ENCODE measurements at places on chromosomes 7 and 10.

GRCh38 chr7:132317701-132318351, 258.4 kb downstream of the PLXNA4 start:
- no peak for DNase-seq

- DNase-seq, result no peak
These were observed 44.2 kb upstream of the PCBD1 start for GRCh38 chr10:70932392-70933196.

GRCh38 chr7:103573479-103574058, 127.6 kb upstream of the SLC26A5 start:
- DNase-seq, result peak; percentile 18

DNA sequence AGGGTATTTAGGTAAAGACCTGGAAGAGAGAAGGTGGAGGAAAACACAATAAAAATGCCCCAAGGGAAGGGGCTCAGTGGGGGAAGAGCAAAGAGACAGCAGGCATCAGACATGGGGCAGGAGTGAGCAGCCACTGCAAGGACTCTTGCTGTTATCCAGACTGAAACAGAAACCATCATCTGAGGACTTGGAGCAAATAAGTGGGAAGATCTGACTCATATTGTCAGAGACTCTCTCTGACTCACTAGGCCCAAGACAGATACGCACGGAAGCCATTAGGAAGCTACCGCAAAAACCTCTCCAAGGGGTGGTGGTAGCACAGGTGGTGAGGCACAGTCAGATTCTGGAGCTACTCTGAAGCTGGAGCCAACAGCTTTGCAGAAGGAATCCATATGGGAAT, 110.7 kb downstream of the RNF32 start:
- peak; percentile 42 for DNase-seq

GRCh38 chr7:96216373-96216772, 105.5 kb downstream of the SLC25A13 start:
- DNase-seq, result no peak

GRCh38 chr7:24714676-24715010, 42.6 kb downstream of the GSDME start:
- DNase-seq, result no peak

DNA sequence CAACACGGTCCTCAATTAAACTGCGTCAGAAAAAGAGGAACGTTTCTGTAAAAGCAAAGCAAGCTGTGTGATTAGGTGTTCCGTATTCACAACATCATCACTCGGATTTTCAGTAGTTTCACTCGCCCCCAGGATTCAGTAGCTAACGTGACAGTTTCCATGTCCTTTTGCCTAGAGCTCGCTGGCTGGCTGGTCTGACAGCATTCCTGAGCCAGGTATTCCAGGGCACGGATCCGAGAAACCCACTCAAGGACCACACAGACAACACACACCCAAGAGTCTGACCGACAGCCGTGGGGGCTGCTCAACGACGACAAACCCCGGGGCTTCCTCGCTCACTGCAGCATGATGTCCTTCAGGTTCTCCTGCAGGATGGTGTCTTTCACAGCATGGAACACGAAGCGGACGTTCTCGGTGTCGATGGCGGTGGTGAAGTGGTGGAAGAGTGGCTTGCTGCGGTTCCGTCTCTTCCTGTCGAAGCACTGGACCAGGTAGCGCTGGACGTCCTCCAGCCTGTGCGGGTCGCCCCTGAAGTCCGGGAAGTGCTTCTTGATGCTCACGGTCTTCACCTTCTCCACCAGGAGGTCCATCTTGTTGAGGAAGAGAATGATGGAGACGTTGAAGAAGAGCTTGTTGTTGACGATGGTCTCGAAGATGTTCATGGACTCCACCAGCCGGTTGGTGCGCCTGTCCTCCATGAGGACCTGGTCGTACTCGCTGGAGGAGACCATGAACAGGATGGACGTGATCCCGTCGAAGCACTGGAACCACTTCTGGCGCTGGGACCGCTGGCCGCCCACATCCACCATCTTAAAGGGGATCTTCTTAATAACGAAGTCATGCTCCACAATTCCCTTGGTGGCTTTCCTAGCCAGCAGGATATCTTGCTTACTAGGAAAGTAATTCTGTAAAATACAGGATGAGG, 43.1 kb downstream of the AMZ1 start:
- no peak for DNase-seq

DNA sequence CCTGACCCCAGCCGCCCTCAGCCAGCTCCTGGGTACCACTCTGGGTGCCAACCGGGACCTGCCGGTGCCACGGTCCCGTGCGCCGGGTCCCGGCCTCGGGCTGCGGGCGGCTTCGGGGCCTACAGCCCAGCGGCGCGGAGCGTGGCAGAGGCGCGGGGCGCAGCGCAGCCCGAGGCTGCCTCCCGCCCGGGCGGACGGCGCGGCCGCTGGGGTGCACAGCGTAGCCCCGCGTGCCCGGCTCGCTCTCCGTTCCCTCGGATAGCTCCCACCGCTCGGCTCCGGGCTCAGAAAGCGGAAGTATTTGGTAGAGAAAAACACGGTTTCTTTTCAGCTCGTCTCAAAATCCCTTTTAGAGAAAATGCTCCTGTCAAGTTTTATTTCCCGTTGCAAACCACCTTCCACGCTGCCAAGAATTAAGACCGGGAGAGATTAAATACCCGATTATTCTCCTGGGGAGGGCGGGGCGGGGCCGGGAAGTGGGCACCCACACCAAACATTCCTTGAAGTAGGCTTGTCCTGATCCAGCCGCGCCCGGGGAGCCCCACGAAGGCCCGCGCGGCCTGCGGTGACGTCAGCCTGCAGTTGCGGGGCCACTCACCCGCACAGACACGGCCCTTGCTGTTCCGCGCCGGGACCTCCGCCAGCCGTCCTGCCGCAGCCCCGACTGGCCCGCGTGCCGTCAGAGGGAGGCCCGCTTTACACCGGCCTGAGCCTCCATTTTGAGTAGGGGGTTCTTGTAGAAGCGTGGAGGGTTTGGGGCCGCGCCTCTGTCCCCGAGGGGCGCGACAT, 7.2 kb downstream of the HOXA13 start:
- DNase-seq, result no peak

GRCh38 chr7:44073664-44074348, 8.4 kb upstream of the PGAM2 start:
- no peak for DNase-seq

DNA sequence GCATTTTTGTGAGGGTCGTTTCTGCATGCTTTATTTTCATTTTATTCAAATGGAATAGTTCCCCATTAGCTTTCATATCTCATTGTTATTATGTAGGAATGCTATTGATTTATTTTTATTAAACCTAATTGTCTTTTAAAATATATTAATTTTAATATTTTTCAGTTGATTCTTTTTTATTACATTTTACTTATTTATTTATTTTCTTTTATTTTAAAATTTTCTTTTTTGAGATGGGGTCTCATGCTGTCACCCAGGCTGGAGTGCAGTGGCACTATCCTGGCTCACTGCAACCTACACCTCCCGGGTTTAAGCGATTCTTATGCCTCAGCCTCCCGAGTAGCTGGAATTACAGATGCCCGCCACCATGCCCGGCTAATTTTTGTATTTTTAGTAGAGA, 7.4 kb upstream of the STK17A start:
- no peak for DNase-seq

GRCh38 chr10:110664483-110665420, 20.6 kb downstream of the RBM20 start:
- peak; percentile 76 for DNase-seq

- no peak for DNase-seq
These were observed 10.6 kb downstream of the ZC3HC1 start for GRCh38 chr7:130040576-130040975.

DNA sequence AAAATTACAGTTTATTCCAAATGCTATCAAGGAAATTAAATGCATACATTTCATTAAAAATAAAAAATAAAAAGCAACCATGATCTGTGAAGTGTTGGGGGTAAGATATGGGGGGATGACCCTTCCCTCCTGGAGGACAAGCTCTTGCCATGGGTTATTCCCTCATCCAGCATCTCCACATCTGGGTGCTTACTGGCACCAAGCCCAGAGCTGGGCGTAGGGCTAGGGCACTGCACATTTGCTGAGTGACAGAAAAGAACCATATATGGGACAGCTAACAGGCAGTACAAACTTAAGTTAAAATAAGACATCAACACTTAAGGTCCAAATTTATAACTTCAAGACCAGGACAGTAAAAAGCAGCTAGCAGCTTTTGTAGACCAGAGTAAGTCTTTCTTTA, 10.2 kb downstream of the CCDC6 start:
- DNase-seq, result no peak

DNA sequence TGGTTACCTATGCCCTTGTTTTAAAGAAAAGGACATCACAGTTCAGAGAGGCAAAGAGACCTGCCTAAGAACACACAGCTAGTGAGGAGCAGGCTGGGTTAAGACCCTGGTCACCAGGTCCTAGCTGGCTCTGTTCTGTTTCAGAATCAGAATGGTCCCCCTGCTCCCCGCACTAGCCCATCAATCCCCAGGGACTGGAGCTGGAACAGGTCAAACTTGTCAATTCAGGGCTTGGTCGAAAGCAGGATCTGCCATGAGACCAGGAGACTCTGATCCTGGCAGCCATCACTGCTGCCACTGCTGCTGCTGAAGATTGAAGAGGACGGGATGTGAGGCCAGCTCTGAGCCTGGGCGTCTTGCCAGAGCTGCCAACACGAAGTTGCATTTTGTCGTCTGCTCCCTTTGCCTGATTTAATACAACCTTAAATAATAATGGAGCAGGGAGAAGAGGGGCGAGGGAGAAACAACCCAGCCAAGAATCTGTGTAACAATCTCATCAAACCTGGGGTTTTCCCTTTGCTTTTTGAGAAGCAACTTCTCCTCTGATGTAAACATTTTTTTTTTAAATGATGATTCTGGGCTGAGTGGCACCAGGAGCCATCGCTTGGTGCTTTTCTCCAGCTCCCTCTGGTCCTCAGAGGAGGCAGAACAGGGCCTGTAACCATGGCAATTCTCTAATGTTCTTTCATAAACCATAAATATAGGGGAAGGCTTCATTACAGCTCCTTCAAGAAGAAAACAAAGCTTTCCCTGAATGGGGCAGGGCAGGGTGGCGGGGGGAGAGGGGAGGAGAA, 119.0 kb upstream of the SORCS3 start:
- DNase-seq, result no peak

DNA sequence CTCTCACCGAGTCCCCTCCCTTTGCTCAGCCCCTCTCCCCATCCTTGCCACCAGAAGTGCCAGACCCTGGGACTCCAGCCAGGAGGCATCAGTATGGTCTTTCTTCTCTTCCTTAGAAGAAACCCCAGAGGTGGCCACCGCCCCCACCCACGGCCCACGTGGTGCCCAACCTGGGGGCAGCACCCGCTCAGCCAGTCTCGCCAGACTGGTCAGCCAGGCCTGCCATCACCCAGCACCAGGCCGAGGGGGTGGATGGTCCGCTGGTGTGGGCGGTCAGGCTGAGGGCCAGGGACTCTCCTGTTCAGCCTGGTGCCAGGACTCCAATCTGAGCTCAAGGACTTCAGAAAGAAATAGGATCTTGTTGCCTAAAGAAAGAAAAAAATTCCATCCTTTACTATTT, 5.8 kb upstream of the CLDN4 start:
- no peak for DNase-seq

DNA sequence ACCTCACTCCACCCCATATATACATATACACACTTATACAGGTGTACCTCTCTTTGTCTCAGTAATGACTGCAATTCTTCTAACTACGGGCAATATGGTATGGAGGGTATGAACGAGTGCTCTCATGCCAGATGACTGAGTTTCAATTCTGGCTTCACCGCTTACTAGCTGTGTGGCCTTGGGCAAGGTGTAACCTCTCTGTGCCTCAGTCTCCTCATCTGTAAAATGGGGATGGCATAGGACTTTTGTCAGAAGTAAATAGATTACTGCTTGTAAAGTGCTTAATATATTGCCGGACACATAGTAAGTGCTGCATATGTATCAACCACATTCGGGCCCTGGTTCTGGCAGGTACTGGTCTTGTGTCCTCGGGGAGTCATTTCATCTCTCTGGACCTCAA, 60.1 kb upstream of the IFRD1 start:
- DNase-seq, result no peak

- no peak for DNase-seq
These were observed 103.3 kb upstream of the GSDME start for GRCh38 chr7:24860611-24861010.

GRCh38 chr7:117127585-117128168, 174.4 kb downstream of the ST7 start:
- peak; percentile 28 for DNase-seq

DNA sequence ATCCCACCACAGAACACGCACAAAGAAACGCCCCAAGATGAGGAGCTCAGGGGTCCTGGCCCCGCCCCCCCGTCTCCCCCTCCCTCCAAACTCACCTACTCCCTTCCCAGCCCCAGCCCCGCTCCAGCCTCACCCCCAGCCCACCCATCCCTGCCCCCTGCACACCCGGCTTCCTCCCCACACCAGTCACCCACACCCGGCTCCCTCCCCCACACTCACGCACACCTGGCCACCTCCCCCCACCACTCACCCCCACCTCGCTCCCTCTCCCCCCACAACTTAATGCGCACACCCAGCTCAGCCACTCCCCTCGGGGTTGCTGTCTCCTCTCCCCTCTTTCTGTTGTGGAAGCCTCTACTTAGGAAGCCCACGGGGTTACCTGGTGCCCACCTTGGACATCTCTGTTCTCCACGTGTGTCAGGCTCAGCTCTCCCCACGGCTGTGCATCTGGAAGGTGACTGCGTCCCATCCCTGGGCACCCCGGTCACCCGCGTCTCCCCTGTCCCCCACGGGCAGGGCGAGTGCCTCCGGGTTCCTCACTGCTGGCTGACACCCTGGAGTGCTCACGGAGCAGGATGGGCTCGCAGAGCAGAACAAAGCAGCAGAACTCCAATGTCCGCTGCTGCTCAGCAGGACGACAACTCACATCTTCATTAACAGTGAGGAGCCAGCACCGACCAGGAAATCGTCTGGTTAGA, 166.8 kb downstream of the USP6NL start:
- no peak for DNase-seq

DNA sequence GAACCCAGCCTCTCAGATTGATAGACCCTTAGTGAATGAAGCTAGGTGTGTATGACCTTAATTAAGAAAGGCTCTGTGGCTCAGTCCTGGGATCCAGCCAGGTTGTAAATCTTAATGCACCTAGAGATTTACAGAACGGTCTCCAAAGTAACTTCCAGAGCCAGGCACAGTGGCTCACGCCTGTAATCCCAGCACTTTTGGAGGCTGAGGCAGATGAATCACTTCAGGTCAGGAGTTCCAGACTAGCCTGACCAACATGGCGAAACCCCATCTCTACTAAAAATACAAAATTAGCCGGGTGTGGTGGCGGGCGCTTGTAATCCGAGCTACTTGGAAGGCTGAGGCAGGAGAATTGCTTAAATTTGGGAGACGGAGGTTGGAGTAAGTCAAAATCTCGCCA, 24.3 kb downstream of the CALHM2 start:
- no peak for DNase-seq

GRCh38 chr10:84262190-84262956, 17.5 kb downstream of the RGR start:
- DNase-seq, result no peak

DNA sequence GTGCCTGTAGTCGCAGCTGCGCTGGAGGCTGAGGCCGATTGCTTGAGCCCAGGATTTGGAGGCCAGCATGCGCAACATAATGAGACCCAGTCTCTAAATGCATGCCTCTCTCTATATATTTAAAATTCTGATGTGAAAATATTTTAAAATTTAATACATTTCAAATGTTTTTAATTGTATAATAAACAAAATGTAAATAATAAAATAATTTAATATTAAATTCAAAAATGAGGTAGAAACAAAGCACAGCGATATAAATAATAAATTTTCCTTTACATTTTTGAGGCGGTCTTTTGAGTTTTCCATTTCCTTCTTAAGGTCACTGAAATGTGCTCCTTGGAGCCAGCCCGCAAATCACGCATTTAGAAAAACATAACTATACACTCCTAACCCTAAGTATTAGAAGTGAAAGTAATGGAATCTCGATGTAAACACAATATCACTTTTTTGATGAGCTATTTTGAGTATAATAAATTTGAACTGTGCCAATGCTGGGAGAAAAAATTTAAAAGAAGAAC, 523 bp upstream of the CDK1 start:
- DNase-seq, result no peak
